ENCODE measurements at places on chromosomes 12 and 14.
A peak's percentile ranks its signal among the peaks of the same experiment; 100 is the strongest.

DNA sequence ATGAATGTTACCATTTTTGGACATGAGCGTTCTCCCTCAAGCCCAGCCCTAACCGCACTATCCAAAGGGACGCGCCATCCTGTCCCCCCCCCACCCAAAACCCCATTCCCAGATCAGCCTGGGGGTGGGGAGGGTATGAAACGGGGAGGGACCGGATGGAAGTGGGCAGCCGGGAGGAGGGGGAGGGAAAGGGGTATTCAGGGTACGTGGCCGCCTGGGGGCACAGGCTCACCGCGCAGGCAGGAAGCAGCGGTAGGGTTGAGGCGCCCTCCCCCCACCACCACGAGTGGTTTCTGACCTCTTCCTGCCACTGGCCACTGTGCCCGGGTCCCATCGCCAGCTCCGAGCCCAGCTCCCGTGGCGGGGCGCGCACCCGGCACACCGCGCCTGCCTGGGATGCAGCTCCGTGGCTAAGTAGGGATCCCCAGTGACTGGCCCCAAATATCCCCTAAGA, 1.4 kb downstream of the ACTN1 start:
- peak; percentile 74 for DNase-seq

DNA sequence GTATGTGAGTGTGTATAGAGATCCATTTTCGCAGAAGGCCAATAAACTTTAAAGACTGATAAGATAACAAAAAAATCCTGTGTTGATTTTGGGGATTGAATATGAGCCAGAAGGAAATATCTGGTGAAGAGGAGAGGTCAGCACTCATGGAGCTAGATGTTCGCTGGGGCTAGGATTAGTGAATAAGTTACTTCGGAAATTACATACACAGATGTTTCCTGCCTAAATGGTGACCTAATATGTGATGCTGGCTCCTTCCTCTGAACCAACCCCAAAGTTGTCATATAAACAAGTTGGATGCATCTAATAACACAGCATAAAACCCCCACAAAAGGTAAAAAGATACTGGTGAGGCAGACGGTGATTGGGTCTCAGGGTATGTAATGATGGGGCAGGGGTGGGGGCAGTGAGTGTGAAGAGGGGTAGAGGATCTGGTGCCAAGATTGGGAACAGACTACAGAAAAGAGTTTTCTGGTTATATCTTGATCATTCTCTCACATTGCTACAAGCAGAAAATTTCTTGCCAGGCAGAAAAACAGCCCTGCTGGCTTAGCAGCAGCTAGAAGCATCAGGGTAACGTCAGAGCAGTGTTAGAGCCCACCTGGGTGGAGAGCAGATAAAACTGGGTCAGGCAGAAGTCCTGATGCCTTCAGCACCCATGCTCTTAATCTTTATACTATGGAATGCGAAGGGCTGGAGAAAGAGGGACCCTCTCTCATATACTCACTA, 140.4 kb upstream of the GZMB start:
- no peak for DNase-seq

GRCh38 chr12:14572401-14572800, 4.7 kb upstream of the PLBD1 start:
- no peak for DNase-seq

DNA sequence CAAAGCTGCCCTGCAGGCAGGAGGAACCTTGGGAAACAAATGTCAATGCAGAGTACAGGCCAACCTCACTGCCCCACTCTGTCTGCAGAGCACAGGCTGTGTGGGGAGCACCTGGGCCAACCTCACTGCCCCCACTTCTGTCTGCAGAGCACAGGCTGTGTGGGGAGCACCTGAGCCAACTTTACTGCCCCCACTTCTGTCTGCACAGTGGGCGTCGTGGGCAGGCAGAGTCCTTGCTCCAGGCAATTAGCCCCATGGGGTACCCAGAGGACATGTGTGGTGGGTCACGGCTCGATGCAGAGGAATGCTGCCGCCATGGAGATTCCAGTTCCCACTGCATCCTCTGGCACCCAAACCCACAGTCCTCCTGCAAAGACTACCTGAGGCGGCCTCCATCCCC, 26.2 kb downstream of the BRF1 start:
- no peak for DNase-seq

DNA sequence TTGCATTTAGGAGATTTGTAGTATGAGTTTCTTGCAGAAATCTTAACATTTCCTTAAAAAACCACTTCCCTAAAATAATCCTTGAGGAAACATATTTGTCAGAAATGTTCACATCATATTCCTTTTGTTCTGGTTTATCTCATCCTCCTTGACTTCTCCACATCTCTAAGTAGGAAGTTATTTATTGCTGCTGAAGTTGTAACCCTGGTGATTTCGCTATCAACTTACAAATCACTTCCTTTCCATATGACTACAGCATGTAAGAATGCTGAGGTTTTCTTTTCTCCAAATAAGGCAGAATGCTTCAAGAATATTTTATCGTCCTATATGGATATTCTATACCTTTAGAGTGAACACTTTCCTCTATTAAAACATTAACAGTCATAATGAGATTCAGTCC, 751.7 kb downstream of the NRXN3 start:
- DNase-seq: no peak

DNA sequence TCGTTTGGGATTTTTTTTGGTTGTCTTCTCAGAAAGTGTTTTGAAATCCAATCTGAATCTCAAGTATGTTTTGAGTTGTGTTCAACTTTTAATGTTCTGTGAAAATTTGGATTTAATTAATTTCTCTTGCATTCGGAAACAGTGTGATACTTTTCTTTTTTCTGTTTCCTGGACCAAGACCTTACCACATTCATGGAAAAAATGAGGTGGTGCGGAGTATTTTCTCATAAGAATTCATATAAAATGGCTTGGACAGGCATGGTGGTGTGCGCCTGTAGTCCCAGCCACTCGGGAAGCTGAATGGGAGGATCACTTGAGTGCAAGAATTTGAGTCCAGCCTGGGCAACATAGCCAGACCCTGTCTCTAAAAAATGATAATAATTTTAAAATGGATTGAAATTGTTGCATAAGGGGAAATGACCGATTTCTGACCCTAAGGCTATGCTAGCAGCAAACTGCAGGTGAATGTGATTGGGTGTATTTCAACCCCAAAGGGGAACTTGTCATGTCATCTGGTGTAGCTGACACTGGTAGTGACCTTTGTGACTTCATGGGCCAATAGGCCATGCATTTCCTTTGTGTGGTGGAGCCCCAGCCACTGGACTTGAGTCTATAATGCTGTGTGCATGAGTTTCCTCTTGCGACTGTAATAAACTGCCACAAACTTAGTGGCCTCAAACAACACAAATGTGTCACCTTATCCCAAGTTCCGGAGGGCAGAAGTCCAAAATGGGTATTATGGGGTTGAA, 123.5 kb upstream of the RFLNA start:
- no peak for DNase-seq

GRCh38 chr14:82385048-82385447, 851.4 kb upstream of the SEL1L start:
- no peak for DNase-seq

- no peak for DNase-seq
These were observed 209.7 kb upstream of the NPAS3 start for GRCh38 chr14:32728976-32729375.

- peak; percentile 2 for DNase-seq
These were observed 39.8 kb downstream of the GRIN2B start for GRCh38 chr12:13941258-13942249.

All from activated naive CD8-positive, alpha-beta T cell treated with anti-CD3 and anti-CD28 coated beads, Interleukin-2, amount 50 U/mL, for 24 hours (primary cell).